ENCODE measurements at places on chromosomes 12 and 14.

DNA sequence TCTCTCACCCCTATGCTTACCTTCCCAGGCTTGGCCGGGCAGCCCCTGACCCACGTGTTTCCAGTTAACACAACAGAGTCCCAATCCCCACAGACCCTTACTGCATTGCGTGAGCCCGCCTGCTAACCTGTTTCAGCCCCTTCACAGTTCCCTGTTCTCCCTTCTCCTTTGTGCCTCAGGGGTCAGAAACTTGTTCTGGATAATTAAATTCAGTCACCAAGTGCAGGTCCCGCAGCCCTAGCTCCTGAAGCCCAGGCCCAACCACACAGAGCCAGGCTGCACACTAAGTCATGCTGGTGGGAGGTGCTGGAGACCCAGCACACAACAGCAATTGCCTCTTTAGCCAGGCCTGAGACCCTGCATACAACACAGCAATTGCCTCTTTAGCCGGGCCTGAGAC is 9.6 kb downstream of the ISM2 start:
- DNase-seq = no peak

- no peak for DNase-seq
These were observed 305.5 kb upstream of the FKBP4 start for GRCh38 chr12:2489275-2489674.

DNA sequence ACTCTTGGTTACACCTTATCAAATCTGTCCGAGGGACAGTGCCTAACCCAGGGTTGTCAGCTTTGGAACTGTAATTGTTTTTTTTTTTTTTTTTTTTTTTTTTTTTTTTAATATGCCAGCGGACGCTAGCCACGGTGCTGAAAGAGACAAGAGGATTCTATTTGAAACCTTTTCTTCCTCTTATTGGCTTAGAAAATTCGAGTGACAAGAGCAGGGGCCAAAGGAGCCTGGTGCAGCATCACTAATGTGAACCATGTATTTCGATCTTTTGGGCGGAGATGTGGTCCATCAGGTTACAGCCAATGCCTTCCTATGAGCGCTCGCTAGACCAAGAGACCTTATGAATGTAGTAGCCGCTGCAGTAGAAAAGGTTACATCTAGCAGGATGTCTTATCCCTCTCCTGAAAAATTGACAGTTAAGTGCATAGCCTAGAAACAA is 922 bp downstream of the PTPRR start:
- no peak for DNase-seq

- DNase-seq = no peak
These were observed 825.7 kb downstream of the AACS start for GRCh38 chr12:125890971-125891370.

- DNase-seq = no peak
These were observed 15.4 kb upstream of the HIGD1C start for GRCh38 chr12:50936821-50937530.

- no peak for DNase-seq
These were observed 17.7 kb downstream of the SYNE3 start for GRCh38 chr14:95498622-95499353.

DNA sequence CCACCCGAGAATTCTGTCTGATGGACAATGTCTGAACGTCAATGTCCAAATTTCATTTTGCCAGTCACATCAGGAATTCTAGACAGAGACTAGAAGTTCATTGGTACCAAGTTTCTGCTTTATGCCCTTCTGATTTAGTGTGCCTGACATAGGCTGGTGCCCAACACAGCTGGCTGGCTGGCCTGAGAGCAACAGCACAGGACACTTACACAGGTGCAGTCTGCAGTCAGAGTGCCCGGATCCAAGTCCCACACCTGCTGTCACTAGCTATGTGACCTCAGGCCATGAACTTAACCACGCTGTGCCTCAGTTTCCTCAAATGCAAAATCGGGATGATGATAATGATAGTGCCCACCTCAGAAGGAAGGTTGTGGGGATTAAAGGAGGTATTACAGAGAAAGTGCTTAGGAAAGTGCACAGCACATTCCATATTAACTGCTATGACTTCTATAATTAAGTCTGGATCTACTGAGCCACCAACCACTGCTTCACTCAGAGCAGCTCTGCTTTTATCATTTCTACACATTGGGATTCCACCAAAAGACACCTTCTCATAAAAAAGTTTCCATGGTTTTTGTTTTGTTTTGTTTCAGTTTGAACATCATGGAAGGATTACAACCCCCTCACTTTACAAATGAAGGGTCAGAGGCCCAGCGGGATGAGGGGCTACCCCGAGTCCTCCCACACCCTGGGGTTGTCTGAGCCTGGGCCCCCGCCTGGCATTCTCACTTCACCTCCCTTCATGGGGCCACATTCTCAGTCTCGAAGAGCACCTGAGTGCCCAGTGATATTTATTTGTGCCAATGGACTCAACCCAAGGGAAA is 168.8 kb upstream of the BCL2L14 start:
- no peak for DNase-seq

- no peak for DNase-seq
These were observed 53.1 kb downstream of the RFLNA start for GRCh38 chr12:124347805-124348658.

- DNase-seq = no peak
These were observed 16.2 kb downstream of the PLEKHD1 start for GRCh38 chr14:69500736-69501135.

- no peak for DNase-seq
These were observed 59.7 kb upstream of the KCNH3 start for GRCh38 chr12:49478949-49479664.

- no peak for DNase-seq
These were observed 114.0 kb downstream of the SLC41A2 start for GRCh38 chr12:104844123-104844522.

DNA sequence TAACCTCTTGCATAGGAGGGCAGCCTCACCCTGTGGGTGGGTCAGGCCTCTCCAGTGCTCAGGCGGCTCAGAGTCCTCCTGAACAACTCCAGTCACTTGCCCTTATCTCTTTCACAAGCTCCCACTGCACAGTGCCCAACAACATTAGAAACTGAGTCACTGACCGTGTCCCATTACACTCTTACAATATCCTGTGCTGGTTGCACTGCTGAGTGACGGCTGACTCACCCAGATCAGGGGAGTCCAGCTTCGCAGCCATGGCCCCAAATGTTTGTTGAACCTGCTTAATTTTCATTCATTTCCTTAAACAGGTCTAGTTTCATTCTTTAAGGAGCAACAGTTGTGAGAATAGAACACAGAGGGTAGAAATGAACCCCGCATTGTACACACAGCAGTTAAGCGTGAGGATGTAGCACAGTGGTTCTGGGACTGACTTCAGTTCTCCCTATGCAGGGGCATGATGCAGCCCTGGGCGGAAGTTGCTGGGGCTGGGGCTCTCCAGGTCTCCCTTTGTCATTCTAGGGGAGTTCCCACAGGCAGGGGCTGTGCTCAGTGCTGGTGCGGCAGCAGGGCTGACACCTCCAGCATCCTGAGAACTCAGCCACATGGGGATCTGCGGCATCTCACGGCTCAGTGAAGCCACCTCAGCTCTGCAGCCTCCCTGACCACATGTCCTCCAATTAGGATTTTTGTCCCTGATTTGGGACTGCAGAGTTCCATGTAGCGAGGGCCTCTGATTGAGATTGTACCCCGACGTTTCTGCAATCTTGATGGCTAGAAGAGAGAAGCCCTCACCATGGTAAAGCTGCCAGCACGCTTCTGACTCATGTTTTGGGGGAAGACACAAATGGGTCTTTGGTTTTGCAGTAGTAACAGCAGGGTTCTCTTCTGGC is 16.1 kb downstream of the GPR68 start:
- DNase-seq = peak; percentile 66
